H1 (cell line): ENCODE measurements at places on chromosomes 11 and 22.

DNA sequence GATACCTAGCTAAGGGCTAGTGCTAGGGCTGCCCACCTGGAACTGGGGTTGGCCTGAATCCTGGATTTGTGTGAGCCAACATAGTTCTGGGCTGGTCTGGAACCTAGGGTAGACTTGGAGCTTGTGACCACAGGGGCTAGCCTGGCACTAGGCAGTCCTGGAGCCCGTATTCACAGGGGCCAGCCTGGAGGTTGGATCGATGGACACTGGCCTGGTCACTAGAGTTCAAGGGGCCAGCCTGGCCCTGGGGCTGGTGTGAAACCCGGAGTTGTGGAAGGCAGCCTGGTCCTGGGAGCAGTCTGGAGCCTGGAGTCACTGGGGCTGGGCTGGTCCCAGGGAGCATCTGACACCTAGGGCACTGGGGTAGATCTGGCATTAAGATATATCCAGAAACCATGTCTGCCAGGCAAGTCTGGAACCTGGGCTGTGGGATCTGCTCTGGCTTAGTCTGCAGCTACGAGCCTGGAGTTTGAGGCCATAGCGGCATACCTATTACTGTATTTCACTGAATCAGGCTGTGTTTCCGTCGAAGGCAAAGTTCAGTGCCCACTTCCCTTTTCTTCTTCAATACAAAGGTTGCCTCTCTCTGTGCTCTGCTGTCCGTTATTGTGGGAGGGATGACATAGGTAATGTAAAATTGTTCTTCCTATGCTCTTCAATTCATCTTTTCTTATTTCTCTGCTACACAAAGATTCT is 9.1 kb upstream of the GLYATL1B start:
- H3K27ac ChIP-seq, result no peak overlapping the region
- H3K4me3 ChIP-seq, result no peak overlapping the region
- no peaks in the 10 kb centered on the region for H3K36me3 ChIP-seq
- no peak for DNase-seq

DNA sequence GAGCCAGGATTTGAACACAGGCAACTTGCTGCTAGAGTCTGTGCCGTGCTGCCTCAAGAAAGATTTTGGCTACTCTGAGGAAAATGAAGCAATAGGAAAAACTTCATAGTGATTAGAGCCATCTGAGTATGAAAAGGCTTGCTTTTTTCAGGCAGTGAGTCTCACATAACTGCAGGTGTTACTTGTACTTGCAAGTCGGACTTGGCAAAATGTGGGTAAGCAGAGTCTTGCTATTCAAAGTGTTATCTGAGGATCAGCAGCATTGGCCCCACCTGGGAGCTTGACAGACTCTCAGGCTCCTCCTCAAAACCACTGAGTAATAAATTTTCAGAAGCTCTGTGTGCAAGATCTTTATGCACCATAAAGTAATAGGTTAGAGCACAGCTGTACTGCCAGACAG is 18.1 kb downstream of the RNF141 start:
- H3K36me3 ChIP-seq, result peaks cover 4% of the 10 kb centered on the region; the same call in 1 of the 2 replicates
- no peak overlapping the region for H3K4me3 ChIP-seq
- no peaks in the 10 kb centered on the region for H3K4me1 ChIP-seq
- H3K27me3 ChIP-seq, result no peaks in the 10 kb centered on the region
- no peak overlapping the region for H3K27ac ChIP-seq

- H3K27ac ChIP-seq, result no peak overlapping the region
- no peaks in the 10 kb centered on the region for H3K27me3 ChIP-seq
- no peak overlapping the region for H3K4me3 ChIP-seq
Measured at GRCh38 chr11:40306938-40307548, 1152.4 kb downstream of the LRRC4C start.

- H3K4me3 ChIP-seq, result no peak overlapping the region
- DNase-seq, result no peak
- no peaks in the 10 kb centered on the region for H3K27me3 ChIP-seq
- H3K4me1 ChIP-seq, result no peaks in the 10 kb centered on the region
Measured at GRCh38 chr11:587978-588380, 11.7 kb downstream of the PHRF1 start.

- H3K27me3 ChIP-seq, result no peaks in the 10 kb centered on the region
- no peak overlapping the region for H3K4me3 ChIP-seq
- H3K4me1 ChIP-seq, result no peaks in the 10 kb centered on the region
- no peak overlapping the region for H3K27ac ChIP-seq
- H3K36me3 ChIP-seq, result no peaks in the 10 kb centered on the region
Measured at GRCh38 chr11:117925198-117925925, 3.8 kb downstream of the TMPRSS13 start.

GRCh38 chr11:61474013-61474643 is 34.4 kb upstream of the LRRC10B start:
- H3K27me3 ChIP-seq, result no peaks in the 10 kb centered on the region
- no peak overlapping the region for H3K27ac ChIP-seq
- 0 out of 2 replicates have a peak, but pooled peaks cover 4% of the 10 kb centered on the region for H3K4me1 ChIP-seq
- no peak overlapping the region for H3K4me3 ChIP-seq
- H3K36me3 ChIP-seq, result 0 out of 2 replicates have a peak, but pooled peaks cover 4% of the 10 kb centered on the region

GRCh38 chr11:468036-468435 is 18.0 kb downstream of the PTDSS2 start:
- H3K36me3 ChIP-seq, result no peaks in the 10 kb centered on the region; the same call in 1 of the 2 replicates
- DNase-seq, result no peak
- no peaks in the 10 kb centered on the region for H3K27me3 ChIP-seq
- no peak overlapping the region for H3K27ac ChIP-seq

- H3K27me3 ChIP-seq, result no peaks in the 10 kb centered on the region
- no peaks in the 10 kb centered on the region; the same call in 1 of the 2 replicates for H3K4me1 ChIP-seq
- no peak for DNase-seq
- H3K4me3 ChIP-seq, result no peak overlapping the region
- no peak overlapping the region for H3K27ac ChIP-seq
Measured at GRCh38 chr11:115084231-115084630, 405.9 kb downstream of the NXPE2 start.

DNA sequence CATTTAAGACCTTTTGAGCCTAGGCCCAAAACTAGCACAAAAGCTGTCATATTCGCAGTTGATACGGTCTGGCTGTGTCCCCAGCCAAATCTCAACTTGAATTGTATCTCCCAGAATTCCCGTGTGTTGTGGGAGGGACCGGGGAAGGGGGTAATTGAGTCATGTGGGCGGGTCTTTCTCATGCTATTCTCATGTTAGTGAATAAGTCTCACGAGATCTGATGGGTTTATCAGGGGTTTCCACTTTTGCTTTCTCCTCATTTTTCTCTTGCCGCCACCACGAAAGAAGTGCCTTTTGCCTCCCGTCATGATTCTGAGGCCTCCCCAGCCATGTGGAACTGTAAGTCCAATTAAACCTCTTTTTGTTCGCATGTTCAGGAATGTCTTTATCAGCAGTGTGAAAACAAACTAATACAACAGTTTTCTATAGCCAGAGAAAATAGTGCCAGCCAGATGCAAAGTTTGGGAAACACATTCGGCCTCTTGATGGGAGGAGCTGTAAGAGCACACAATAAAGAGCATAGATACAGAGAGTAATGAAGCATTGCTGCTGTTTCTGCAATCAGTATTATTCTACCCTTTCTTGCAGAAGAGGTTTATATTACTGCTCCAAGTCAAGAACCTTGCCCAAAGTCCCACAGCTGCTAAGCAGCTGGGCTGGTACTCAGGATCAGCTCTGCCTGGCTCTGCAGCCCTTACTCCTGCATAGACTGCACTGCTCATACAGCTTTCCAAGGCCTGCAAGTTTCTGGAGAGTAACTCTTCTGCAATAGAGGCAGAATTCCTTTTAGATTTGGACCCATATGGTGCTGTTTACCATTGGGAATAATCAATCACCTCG is 2.0 kb upstream of the ZNF195 start:
- H3K4me1 ChIP-seq, result peaks cover 22% of the 10 kb centered on the region; the same call in 1 of the 2 replicates
- peaks cover 25% of the 10 kb centered on the region for H3K36me3 ChIP-seq
- DNase-seq, result peak; percentile 43
- no peaks in the 10 kb centered on the region for H3K27me3 ChIP-seq
- peak overlapping the region; percentile 38; the same call in 1 of the 2 replicates for H3K27ac ChIP-seq

- DNase-seq, result no peak
- H3K27ac ChIP-seq, result no peak overlapping the region
- no peaks in the 10 kb centered on the region; the same call in 1 of the 2 replicates for H3K4me1 ChIP-seq
- no peak overlapping the region for H3K4me3 ChIP-seq
Measured at GRCh38 chr11:66861038-66861773, 4.3 kb downstream of the LRFN4 start.

- no peaks in the 10 kb centered on the region for H3K27me3 ChIP-seq
- H3K4me1 ChIP-seq, result peaks cover 7% of the 10 kb centered on the region
- no peak overlapping the region for H3K4me3 ChIP-seq
Measured at GRCh38 chr11:2091786-2092463, 47.3 kb downstream of the IGF2 start.

DNA sequence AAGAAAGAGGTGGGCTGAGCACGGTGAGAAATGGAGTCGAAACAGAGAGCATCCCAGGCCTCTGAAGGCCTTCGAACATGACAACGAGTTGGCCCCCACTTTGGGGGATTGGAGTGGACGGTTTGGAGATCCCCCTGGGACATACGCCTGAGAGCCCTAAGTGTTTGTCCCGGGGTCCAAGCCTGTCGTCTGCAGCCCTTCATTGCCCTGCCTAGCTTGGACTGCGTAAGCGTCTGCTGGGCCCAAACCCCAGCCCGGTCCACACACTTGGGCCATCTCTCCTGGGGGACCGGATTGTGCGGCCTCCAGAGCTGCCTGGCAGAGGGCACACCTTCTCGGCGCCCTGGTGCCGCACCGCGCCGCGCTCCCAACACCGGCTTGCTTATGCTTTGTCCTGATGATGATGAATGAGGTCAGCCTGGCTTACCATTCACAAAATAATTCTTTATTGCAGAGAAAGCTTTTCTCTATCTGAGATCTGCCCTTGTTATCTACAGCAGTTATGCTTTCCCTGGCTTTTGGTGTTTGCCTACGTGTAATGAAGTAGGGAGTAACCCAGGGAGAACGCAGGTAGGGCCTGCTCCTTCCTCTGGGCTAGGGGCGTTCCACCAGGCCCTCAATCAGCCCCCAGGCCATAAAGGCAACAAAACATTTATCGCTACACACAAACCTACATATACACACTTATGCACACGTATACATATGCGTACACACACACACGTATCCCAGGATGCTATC is 85.9 kb upstream of the PPARA start:
- no peaks in the 10 kb centered on the region; the same call in 1 of the 2 replicates for H3K36me3 ChIP-seq
- no peaks in the 10 kb centered on the region; the same call in 1 of the 2 replicates for H3K4me1 ChIP-seq
- no peak for DNase-seq
- H3K27me3 ChIP-seq, result peaks cover 65% of the 10 kb centered on the region

DNA sequence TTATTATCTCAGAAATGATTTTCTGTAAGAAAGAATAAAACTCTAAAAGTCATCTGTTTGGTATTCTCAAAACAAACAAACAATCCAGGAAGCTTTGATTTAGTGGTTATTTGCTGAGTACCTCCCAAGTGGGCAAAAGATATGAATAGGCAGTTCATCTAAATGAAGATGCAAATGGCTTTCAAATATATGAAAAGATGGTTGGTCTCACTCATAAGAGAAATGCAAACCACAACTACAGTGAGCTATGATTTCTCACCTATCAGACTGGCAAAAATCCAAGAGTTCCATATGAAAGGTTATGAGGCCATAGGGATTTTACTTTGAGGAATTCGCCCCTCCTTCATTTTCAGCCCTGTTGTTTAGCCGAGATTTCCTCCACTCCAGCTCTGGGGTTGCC is 11.3 kb upstream of the P2RY2 start:
- no peak for DNase-seq
- H3K27me3 ChIP-seq, result no peaks in the 10 kb centered on the region
- H3K27ac ChIP-seq, result no peak overlapping the region
- H3K4me1 ChIP-seq, result no peaks in the 10 kb centered on the region
- H3K36me3 ChIP-seq, result no peaks in the 10 kb centered on the region

DNA sequence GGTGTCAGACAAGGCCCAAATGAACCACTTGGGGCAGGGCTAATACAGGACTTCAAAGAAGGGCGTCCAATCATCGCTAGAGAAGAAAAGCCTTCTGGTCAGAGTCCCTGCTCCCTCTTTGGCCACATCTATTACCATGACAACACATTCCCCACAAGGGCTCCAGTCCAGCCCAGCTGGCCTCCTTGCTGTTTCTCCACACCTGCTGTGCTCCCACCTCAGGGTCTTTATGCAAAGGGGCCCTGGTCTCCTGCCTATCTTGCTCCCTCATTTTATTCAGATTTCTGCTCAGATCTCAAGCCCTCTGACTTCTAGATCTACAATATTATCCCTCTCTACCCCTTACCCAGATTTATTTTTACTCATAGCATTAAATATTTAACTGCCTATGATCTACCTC is 58.0 kb upstream of the KIRREL3 start:
- H3K27me3 ChIP-seq, result no peaks in the 10 kb centered on the region; the same call in 1 of the 2 replicates
- no peak overlapping the region for H3K27ac ChIP-seq
- H3K4me3 ChIP-seq, result no peak overlapping the region
- DNase-seq, result no peak
- no peaks in the 10 kb centered on the region for H3K36me3 ChIP-seq

GRCh38 chr11:30447058-30447640 is 124.2 kb downstream of the ARL14EP start:
- peaks cover 14% of the 10 kb centered on the region for H3K4me1 ChIP-seq
- DNase-seq, result no peak
- H3K27ac ChIP-seq, result no peak overlapping the region
- no peaks in the 10 kb centered on the region for H3K36me3 ChIP-seq
- H3K27me3 ChIP-seq, result no peaks in the 10 kb centered on the region; the same call in 1 of the 2 replicates

- DNase-seq, result no peak
- no peak overlapping the region for H3K4me3 ChIP-seq
- H3K27ac ChIP-seq, result no peak overlapping the region
- H3K36me3 ChIP-seq, result no peaks in the 10 kb centered on the region
Measured at GRCh38 chr11:127996825-127997224, 590.5 kb downstream of the ETS1 start.

GRCh38 chr11:83220260-83220659 is 26.7 kb downstream of the ANKRD42 start:
- DNase-seq, result no peak
- no peak overlapping the region for H3K27ac ChIP-seq
- H3K4me1 ChIP-seq, result no peaks in the 10 kb centered on the region
- no peak overlapping the region for H3K4me3 ChIP-seq
- no peaks in the 10 kb centered on the region for H3K27me3 ChIP-seq

DNA sequence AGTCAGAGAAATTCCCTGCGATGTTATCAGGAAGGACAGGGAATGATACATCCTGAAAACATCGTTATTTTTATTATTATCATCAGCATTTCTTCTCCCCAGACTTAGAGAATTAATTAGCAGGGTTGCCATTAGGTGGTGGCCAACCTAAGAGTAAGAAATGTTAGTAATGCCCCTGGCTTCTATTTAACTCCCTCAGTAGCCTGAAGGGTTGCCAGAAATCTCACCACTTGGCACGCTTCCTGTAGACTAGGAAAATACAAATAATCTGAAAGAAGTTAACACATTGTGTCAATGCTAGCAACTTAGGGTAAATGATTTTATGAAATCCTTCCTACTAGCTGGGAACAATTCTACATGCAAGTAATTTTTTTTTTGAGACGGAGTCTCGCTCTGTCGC is 45.5 kb downstream of the ENDOD1 start:
- H3K4me1 ChIP-seq, result no peaks in the 10 kb centered on the region
- no peak for DNase-seq
- no peak overlapping the region for H3K27ac ChIP-seq
- no peak overlapping the region for H3K4me3 ChIP-seq

- peaks cover 37% of the 10 kb centered on the region for H3K36me3 ChIP-seq
- DNase-seq, result no peak
- no peaks in the 10 kb centered on the region for H3K27me3 ChIP-seq
- H3K4me3 ChIP-seq, result no peak overlapping the region
- no peak overlapping the region for H3K27ac ChIP-seq
- peaks cover 5% of the 10 kb centered on the region; the same call in 1 of the 2 replicates for H3K4me1 ChIP-seq
Measured at GRCh38 chr11:57299150-57299737, 25.5 kb downstream of the TNKS1BP1 start.

GRCh38 chr11:849951-850774 is 7.5 kb downstream of the TSPAN4 start:
- no peak overlapping the region for H3K27ac ChIP-seq
- H3K36me3 ChIP-seq, result no peaks in the 10 kb centered on the region
- no peaks in the 10 kb centered on the region for H3K27me3 ChIP-seq

GRCh38 chr11:134587345-134587744 is 175.3 kb upstream of the B3GAT1 start:
- no peak overlapping the region for H3K4me3 ChIP-seq
- H3K4me1 ChIP-seq, result no peaks in the 10 kb centered on the region
- DNase-seq, result peak; percentile 35
- no peak overlapping the region for H3K27ac ChIP-seq
- H3K27me3 ChIP-seq, result no peaks in the 10 kb centered on the region
